ENCODE measurements at places on chromosomes 12 and 14.

DNA sequence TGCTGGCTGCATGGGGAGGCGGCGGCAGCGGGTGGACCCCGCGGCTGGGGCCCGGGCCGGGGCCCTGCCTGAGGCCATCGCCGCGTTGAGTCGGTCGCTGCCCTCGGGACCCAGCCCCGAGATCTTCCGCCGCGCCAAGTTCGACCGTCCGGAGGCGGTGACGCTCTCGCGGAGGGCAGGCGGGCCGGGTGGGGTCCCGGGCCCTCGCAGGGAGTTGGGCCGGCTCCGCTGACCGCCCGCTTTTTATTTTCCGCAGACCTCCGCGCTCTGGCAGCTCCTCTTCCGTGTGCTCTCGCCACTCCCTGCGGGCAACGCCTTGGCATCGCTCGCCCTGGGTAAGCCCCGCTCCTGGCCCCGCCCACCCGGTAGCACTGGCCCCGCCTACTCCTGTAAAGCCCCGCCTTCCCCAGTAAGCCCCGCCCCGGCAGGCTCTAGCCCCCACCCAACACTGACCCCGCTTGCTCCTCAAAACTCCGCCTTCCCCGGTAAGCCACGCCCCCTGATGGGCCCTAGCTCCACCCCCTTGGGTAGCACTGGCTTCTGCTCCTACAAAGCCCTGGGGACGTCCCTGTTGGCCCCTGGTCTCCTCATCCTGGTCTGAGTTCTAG is 424 bp downstream of the TEDC1 start:
- DNase-seq, result peak; percentile 89

DNA sequence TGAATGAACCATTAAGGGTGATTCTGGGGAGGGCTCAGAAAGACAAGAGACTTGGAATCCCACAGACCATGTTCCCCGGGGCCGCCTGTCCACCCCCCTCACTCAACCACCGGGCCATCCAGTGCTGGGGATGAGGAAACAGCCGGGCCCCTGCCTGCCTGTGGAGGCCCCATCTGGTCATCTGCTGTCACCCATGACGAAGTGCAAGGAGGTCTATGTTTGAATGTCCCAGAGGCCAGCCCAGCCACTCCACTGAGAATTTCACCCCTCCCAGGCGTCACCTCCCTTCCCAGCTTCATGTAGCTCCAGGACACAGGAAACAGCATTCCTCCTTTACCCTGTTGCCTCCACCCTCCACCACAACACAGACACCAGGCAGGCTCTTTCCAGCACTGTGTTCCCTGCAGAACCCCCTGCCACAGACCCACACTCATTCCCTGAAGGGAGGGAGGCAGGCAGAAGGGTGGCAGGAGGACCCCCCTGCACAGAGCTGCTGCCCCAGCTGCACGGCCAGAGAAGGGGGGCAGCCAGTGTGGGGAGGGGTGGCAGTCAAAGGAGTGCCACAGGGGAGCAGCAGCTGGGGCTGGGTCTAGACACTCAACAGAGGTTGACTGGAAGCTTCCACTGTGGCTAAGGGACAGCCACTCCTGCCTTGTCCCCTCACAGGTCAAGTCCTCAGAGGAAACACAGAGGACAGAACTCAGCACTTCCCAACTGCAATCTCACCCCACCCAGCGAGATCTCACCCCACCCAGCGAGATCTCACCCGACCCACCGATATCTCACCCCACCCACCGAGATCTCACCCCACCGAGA is 50.3 kb upstream of the PPP2R5C start:
- DNase-seq, result no peak

GRCh38 chr12:49198431-49199155 is 9.7 kb upstream of the TUBA1A start:
- DNase-seq, result no peak

- DNase-seq, result no peak
These were observed 4.6 kb downstream of the IFI27 start for GRCh38 chr14:94115058-94115591.

- DNase-seq, result no peak
These were observed 238.4 kb upstream of the HMGA2 start for GRCh38 chr12:65585648-65586602.

- no peak for DNase-seq
These were observed 15.3 kb upstream of the ANO6 start for GRCh38 chr12:45200491-45201043.

- no peak for DNase-seq
These were observed 287.1 kb upstream of the SRRM4 start for GRCh38 chr12:118694128-118694775.

GRCh38 chr12:67919406-67919805 is 69.8 kb upstream of the IFNG-AS1 start:
- no peak for DNase-seq

- DNase-seq, result no peak
These were observed 34.8 kb upstream of the RCOR1 start for GRCh38 chr14:102557434-102558226.

DNA sequence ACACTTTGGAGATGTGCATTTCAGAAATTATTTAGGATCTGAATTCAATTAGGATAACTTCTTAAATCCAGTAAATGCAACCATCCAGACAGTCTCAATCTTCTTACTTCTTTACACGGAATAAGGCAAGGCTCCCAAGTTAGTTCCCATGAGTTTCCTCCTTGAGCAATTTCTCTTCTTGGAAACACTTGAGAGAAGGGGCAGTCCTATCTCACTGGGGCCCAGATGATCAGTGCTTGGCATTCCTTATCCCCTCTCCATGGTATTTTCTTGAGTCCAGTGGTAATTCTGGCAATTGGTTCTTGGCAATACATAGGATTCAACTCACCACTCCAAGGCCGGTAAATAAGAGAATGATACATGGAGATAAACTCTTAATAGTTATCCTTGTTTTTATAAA is 87.1 kb upstream of the PTHLH start:
- DNase-seq, result no peak

GRCh38 chr12:128813392-128813791 is 10.4 kb downstream of the SLC15A4 start:
- DNase-seq, result no peak

- no peak for DNase-seq
These were observed 45.3 kb upstream of the ATP23 start for GRCh38 chr12:57896115-57896433.

GRCh38 chr12:39393890-39394289 is 49.0 kb downstream of the KIF21A start:
- no peak for DNase-seq

- no peak for DNase-seq
These were observed 17.5 kb downstream of the MAGOHB start for GRCh38 chr12:10595881-10596280.

- no peak for DNase-seq
These were observed 735.5 kb downstream of the MED13L start for GRCh38 chr12:115541891-115542421.

- DNase-seq, result no peak
These were observed 18.6 kb downstream of the PPFIBP1 start for GRCh38 chr12:27542628-27543027.

DNA sequence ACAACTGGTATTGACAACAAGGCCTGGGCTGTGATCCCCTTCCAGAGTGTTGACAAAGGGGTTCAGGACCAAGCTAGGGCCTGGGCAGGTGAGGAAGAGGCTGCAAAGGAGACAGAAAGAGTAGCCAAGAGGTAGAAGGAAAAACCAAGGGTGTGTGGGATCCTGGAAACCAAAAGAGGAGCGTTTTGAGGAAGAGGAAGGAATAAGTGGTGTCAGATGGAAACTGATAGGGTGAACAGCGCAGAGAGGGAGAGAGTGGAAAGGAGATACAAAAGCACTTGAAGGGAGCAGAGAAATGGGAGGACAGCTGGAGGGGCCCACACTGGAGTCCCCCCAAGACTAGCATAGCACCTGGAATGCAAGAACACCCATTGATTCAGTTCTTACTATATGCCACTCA is 8.3 kb upstream of the HVCN1 start:
- DNase-seq, result no peak

DNA sequence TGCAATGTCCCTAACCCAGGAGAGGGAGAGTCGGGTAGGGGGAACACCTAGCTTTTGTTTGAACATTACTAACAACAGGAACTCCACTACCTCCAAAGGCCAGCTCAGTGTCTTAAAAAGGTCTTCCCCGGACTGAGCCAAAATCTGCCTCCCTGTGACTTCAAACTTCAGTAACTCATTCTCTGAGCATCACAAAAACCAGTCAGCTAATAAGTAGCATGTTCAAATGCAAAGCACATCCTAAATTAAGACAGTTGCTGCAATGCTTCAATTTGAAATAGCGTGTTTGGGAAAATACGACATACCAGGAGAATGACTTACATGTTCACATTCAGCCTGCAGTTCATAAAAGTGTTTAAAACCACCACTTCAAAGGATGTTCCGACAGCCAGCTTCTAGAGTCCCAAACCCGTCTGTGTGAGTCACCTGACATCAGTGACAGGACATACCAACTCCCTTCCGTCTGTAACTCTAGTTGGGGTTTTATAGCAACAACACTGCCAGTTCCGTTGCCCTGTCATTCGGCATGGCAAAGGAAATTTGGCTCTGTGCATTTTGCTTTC is 13.0 kb downstream of the ZFP36L1 start:
- DNase-seq, result no peak

DNA sequence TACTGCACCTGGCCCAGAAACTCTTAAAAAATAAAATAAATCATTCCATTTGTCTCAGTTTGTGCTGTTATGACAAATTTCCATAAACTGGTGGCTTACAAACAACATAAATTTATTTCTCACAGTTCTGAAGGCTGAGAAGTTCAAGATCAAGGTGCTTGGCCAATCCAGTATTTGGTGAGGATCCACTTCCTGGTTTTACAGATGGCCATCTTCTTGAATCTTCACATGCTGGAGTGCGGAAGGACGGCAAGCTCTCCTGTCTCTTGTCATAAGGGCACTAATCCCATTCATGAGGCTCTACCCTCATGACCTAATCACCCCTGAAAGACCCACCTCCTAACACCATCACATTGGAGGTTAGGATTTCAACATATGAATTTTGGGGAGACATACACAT is 29.9 kb upstream of the MYBPC1 start:
- DNase-seq, result no peak

- DNase-seq, result no peak
These were observed 6.0 kb downstream of the KRT7 start for GRCh38 chr12:52238916-52239646.

DNA sequence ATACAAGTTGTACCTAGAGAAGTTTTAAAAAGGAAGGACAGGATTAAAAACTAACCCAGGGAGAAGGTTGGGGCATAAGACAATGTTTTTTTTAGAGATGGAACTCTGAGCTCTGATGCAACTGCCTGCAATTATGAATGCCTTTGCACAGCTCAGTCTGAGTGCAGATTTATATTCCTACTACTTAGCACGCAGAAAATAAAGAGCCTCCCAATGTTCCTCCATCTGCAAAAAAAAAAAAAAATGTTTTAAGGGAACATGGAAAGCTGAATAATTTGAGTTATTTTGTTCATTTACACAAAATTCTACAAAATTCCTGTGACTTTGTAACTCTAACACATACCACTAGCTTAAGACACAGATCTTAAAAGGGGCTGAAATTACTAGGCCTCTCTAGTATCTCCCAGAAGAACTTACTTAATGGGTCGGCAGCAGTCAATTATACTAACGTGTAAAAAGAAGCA is 15.7 kb downstream of the CLIP1 start:
- no peak for DNase-seq

DNA sequence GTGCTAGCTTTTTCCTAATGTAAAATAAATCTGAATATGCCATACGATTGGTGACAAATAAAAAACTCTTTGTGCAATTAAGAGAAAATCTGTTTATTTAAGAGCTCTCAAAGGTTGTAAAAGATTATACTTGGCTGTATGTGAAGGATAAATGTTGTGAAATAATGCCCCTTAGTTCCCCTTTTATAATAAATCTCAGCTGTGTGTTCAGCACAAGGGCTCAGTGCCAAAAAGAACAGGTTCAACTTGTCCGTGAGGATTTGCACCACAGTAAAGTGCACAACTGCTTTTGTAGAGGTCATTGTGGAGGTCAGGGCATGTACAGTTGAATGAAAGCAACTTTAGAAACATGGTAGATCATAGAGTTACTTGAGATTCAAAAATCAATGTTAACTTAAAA is 118.6 kb downstream of the TRMT5 start:
- DNase-seq, result no peak

DNA sequence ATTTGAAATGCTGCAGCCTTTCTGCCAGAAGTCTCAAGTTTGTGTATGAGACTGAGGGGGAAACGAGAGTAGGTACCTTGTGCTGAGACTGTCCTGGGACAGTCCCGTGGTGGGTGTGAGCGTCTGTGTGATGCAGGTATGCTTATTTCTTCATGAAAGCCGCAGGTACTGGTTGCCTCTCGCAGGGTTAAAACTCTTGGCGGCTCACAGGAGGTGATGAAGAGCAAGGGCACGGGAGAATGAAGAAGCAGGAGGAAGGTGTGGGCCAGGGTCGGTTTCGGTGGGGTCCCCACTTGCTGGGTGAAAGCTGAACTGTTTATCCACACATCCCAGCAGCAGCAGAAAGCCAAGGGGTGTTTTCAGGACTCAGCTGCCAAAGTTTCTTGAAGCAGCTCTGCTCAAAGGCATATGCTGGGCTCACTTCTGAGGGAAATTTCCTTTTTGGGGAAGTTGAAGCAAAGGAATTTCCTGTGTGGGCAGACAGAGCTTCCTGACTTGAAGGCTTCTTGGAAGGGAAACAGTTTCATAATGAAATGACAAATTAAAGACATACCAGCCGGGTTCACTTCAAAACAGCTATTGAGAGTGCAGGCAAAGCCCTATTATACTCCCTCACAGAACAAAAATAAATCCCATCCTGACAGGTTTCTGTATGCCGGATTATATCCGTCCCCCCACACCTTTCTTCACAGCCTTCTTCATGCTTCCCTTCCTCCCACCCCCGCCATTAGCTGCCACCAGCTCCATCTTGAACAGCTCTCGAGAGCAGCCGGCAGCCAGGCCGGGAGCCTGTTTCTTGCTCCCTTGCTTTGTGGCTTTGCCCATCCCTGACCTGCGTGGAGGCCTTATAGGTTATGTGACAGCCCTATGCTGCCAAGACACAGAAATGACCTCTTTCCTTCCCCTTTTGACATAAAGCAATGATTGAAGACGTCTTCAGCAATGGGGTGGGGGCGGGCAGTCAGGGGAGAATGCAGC is 116.6 kb downstream of the ETV6 start:
- peak; percentile 44 for DNase-seq

- no peak for DNase-seq
These were observed 272.5 kb downstream of the SLC15A4 start for GRCh38 chr12:128551266-128551665.

- no peak for DNase-seq
These were observed 92.0 kb downstream of the FBXL14 start for GRCh38 chr12:1502379-1502720.

All from stimulated activated CD4-positive, alpha-beta T cell treated with anti-CD3 and anti-CD28 coated beads, Interleukin-1b, Interleukin-23, amount 100 ng/mL, for 1 hour (primary cell).